Right hindlimb (tissue), 1 donor: ENCODE measurements at places on chromosomes 2 and 18.
A peak's percentile ranks its signal among the peaks of the same experiment; 100 is the strongest.

GRCh38 chr2:113012436-113013335 lies 7.4 kb downstream of the IL36A start:
- no peak for DNase-seq

GRCh38 chr2:98060277-98060676 lies 26.7 kb upstream of the VWA3B start:
- DNase-seq, result no peak

DNA sequence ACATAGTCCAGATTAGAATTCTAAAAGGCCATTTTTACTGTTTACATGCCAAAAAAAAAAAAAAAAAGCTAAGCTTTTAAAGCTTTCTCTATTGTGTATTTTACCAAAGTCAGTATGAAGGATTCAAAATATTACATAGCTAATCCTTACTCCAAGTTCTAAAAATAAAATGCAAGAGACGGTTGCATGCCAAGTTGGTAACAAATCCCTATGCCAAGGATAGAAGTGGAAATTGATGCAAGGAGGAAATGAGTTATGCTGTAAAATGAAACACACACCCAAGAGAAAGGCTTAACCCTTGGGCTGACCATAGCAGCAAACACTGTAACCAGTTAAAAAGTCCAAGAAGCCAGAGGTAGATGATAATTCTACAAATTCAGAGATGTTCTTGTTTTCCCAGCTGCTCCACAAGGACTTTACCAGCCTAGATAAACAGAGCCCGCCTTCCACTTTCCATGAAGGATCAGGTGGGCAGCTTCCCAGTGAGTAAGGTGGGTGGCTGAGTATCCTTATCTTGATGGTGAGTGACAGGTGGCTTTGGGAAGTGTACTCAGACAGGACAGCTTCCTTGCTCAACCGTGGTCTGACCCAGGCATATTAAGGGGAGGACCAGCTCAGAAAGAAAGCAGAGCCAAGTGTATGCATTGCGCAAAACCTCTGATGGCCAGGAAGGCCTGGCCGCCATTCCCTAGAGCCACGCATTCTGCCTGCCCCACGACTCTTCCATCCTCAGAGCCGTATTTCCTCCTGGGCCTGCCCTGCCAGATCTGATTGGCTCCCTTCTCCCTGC lies 34.4 kb downstream of the ATP8B1 start:
- DNase-seq, result no peak

DNA sequence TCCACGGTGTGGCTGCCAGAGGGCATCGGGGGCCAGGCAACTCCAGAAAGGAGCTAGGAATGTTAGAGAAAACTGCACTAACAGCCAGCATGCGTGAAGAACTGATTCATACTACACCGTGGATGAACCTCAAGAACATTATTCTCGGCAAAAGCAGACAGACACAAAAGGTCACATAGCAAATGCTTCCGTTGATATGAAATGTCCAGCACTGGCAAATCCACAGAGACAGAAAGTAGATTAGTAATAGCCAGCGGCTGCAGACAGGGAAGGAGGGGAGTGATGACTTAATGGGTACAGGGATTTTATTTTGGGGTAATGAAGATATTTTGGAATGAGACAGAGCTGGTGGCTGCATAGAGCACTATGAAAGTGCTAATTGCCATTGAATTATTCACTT lies 37.4 kb downstream of the SCTR start:
- no peak for DNase-seq

GRCh38 chr18:54718408-54718773 lies 109.9 kb upstream of the RAB27B start:
- DNase-seq, result no peak

DNA sequence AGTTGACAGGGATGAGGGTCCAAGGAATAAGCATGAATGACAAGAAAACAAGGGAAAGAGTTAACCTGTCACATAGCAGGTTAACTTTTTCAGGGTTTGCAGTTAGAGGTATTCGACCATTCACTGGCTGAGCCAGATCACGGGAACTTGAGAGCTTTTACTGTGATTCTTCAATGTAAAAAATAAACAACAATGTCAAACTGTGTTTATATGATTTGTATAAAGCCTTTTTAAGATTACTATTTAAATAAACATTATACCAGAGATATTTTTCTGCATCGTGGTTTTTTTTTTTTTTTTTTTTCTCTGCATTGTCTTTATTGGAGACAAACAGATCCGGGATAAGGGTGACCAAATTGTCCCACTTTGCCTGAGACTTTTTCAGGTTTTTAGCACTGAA lies 115.6 kb downstream of the NRP2 start:
- DNase-seq, result no peak

GRCh38 chr2:177320596-177320995 lies 56.1 kb upstream of the NFE2L2 start:
- DNase-seq, result no peak

- DNase-seq, result no peak
These were observed 4.5 kb downstream of the B4GALT6 start for GRCh38 chr18:31679791-31680432.

DNA sequence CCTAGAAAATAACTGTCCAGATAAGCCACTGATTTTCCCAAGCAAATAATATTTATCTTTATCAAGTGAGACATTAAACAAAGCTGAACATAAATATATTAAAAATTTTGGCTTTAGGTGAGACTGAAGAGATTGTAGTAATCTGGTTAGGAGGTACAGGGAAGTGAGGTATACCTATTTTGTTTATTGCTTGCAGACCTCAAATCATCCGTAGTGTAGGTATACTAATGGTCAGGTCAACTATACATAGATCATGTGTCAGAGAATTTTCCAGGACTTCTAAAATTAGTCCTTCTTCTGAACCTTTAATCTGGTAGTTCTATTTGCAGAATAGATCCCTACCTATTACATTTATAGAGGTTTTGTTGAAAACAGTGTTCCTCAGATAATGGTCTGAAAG lies 41.5 kb downstream of the SP140 start:
- DNase-seq, result no peak

GRCh38 chr2:160842286-160842685 lies 317.9 kb upstream of the TANK start:
- DNase-seq, result no peak

- no peak for DNase-seq
These were observed 47.8 kb upstream of the RNF103 start for GRCh38 chr2:86671337-86671981.

GRCh38 chr2:101036562-101036961 lies 34.5 kb downstream of the RPL31 start:
- no peak for DNase-seq

GRCh38 chr2:197107291-197108269 lies 181.1 kb upstream of the PGAP1 start:
- no peak for DNase-seq

DNA sequence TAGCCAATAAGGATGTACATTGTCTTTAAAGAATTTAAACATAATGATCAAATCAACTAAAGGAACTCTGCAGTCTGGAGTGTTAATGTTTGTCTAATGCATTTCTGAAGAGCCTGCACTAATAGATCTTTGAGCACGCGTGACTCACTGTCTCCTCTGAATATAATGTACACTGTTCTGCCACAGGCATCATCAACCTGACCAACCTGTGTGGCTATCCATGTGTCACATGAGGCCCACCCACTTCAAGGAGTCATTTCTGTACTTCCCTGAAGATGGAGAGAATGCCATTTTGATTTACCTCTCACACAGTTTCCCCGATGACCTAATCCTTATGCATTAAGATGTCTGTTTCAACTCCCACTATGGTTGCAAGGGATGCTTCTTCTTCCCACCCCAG lies 434.0 kb upstream of the SPHKAP start:
- DNase-seq, result no peak

DNA sequence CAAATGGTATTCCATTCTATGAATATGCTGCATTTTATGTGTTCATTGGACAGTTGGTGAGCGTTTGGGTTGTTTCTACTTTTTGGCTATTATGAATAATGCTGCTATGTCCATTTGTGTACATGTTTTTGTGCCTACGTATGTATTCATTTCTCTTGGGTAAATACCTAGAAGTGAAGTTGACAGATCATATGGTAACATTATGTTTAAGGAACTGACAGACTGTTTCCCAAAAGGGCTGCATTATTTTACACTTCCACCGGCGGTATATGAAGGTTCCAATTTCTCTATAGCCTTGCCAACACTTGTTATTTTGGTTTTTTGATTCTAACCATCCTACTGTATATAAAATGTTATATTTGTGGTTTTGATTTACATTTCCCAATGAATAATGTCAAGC lies 703.9 kb upstream of the CDH2 start:
- no peak for DNase-seq

DNA sequence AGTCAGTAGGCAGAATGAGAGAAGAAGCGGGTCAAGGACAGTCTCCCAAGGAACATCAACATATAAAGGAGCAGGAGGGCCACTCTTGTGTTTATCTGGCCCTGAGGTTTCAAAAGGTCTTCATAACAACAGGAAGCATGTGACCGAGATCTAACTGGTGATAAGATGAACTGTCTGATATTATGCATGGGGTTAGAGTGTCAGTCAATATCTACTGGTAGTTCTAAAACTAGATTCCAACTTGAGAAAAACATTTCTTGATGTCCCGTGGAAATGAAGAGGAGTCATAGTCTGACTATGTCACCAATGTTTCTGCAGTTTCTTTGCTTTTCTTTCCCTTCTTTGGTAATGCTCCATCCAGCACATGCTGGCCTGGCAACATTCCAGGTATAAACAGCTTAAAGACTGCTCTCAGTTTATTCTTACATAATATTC lies 77.5 kb upstream of the ITPRID2 start:
- DNase-seq, result no peak

GRCh38 chr2:6312367-6312766 lies 553.3 kb downstream of the CMPK2 start:
- no peak for DNase-seq

DNA sequence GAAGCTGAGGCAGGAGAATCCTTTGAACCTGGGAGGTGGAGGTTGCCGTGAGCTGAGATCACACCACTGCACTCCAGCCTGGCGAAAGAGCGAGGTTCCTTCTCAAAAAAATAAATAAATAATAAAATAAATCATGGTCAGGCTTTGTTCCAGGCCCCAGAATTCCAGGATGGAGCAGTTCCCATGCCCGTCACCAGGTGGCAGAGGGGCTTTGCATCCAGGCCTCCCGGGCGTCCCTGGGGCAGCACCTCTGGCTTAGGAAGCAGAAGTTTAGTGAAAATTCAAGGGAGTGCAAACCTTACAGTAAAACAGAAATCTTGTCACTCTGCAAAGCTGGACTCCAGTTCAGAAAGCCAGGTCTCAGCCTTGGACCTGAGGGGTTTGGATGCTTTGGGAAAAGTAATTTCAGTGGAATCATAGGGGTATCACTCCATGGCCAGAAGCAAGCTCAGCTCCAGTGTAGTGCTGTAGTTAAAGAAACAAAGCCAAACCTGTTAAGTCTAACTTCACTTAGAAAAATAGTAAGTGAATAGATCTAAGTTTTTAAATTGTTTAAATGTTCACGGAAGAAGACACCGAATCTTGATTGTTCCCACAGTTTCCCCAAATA lies 512.7 kb downstream of the CMPK2 start:
- DNase-seq, result peak; percentile 48

- peak; percentile 62 for DNase-seq
These were observed 114.1 kb upstream of the NDUFV2 start for GRCh38 chr18:8988260-8988871.

- no peak for DNase-seq
These were observed 13.8 kb upstream of the FZD7 start for GRCh38 chr2:202019689-202020450.

DNA sequence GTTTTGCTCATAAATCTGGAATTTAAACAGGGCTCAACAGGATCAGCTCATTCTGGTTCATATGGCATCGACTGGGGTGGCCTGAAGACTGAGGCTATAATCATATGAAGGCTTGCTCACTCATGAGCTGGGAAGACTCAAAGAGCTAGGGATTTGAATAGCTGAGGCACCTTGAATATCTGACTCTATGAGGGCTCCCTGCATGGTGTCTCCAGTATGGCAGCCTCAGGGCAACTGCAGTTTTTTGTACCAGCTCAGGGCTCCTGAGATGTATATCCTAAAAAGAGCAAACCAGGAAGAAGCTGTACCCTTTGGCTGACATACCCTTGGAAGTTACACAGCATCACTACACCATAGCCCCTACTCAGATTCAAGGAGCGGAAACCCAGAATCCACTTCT lies 15.3 kb upstream of the GPR39 start:
- no peak for DNase-seq

DNA sequence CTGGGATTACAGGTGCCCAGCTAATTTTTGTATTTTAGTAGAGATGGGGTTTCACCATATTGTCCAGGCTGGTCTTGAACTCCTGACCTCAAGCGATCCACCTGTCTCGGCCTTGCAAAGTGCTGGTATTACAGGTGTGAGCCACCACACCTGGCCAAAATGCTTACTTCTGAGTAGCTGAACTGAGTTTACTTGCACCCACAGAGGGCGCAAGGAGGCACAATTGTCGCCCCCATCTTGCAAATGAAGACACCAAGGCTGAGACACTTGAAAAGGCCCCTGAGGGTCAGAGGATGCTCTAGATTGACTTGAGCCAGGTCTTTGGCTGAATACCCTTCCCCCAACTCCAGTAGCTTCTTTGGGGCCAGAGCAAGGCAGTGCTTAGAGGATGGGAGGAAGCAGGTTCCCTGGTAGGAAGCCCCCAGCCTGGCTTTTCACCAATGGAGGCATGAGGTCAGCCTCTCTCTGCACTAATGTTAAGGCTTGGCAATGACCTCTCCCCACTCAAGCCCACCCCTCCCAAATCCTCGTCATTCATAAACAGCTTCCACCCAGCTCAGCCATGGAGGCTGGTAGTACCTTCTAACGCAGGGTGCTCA lies 14.5 kb upstream of the KIF1A start:
- no peak for DNase-seq

DNA sequence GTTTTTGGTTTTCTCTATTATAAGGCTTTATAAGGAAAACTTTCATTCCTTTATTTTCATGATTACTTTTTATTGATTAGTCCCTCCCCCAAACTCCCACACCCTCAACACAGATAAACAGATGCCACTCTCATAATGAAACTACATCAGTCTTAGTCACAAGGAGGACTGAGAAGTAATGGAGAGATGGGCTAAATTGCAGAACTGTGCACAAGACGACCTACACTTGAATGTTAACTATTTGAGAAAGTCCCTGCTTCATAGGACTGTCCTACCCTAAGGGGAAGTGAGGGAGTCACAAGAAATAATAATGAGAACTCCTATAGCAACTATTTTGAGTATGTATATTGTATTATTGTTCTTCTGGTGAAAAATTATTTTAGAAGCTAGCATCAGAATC lies 360.8 kb downstream of the RBM43 start:
- no peak for DNase-seq

DNA sequence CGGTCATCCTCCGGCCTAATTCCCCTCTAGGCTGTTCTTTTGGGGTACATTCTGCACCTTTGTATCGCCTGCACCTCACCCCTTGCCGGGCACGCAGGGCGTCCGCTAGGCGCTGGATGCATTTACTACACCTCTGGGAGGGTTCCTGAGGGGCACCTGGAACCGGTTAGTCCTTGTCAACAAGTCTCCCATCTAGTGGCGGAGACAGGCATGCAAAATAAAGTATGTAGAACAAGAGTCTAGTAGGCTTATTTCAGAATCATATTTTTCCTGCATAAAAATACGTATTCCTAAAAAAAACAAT lies 705 bp upstream of the TEX261 start:
- DNase-seq, result no peak
